ENCODE measurements at places on chromosomes 1 and 21. TPM values are rescaled to one million over a fixed set of nuclear protein-coding genes. Genes with fewer than 3 reads are reported as not detected.

RGS4 gene
- total RNA-seq = not detected

- DNase-seq = no peak
Observed at GRCh38 chr1:244952280-244952933, 88.1 kb upstream of the HNRNPU start.

C8A gene
- total RNA-seq = not detected

LCE1F gene
- total RNA-seq = not detected

GNPAT gene
- 49.0 TPM for total RNA-seq

- DNase-seq = no peak
Observed at GRCh38 chr1:113129529-113130185, 56.7 kb downstream of the LRIG2 start.

DNA sequence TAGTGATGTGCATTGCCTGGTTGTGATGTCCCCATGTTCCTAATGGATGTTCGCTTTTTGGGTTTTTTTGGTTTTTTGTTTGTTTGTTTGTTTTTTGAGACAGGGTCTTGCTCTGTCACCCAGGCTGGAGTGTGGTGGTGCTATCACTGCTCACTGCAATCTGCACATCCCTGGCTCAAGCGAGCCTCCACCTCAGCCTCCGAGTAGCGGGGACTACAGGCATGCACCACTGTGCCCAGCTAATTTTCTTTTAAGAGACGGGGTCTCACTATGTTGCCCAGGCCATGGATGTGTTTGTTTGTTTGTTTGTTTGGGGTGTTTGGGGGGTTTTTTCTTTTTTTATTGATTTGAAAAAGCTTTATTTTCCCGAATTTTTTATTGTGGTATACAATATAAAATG lies 2.1 kb downstream of the COL6A2 start:
- DNase-seq = no peak

DNA sequence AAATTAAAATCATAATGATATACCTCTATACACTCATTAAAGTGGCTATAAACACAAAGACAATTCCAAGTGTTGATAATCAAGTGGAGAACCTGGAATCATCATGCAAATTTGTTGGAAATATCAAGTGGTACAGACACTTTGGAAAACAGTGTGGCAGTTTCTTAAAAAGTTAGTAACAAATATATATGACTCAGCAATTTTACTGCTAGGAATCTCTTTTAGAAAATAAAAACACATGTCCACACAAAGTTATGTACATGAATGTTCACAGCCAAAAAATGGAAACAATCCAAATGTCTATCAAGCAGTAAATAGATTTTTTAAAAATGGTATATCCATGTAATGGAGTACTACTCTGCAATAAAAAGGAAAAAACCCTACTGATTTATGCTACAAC lies 375.6 kb downstream of the HLX start:
- DNase-seq = no peak

- no peak for DNase-seq
Observed at GRCh38 chr1:38138498-38139233, 92.1 kb upstream of the POU3F1 start.

SLFNL1 gene
- 1.4 TPM for total RNA-seq

GRCh38 chr1:7511381-7511780 lies 259.7 kb upstream of the VAMP3 start:
- no peak for DNase-seq

RGSL1 gene
- not detected for total RNA-seq

- no peak for DNase-seq
Observed at GRCh38 chr1:99198393-99198792, 65.9 kb upstream of the PLPPR4 start.

DNA sequence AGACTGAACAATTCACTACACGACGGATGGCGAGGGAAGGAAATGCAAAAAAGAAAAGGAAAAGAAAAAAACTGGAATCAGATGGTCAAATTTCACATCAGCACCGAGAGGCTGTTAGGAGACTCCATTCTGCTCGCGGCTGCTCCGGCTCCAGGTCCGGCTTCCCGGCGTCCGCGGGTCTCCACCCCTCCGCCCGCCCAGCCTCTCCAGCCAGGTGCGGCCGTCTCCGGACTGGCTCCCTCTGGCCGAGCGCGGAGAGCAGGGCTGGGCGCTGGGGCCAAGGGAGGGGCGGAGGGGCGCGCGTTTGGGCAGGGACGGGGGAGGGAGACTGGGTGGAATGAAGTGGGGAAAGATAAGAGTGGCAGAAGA lies 332 bp downstream of the KCNJ6 start:
- no peak for DNase-seq

GRCh38 chr1:178495741-178496409 lies 889 bp downstream of the CLEC20A start:
- DNase-seq = no peak

- peak; percentile 19 for DNase-seq
Observed at GRCh38 chr1:220189750-220190347, 82.4 kb downstream of the RAB3GAP2 start.

DNA sequence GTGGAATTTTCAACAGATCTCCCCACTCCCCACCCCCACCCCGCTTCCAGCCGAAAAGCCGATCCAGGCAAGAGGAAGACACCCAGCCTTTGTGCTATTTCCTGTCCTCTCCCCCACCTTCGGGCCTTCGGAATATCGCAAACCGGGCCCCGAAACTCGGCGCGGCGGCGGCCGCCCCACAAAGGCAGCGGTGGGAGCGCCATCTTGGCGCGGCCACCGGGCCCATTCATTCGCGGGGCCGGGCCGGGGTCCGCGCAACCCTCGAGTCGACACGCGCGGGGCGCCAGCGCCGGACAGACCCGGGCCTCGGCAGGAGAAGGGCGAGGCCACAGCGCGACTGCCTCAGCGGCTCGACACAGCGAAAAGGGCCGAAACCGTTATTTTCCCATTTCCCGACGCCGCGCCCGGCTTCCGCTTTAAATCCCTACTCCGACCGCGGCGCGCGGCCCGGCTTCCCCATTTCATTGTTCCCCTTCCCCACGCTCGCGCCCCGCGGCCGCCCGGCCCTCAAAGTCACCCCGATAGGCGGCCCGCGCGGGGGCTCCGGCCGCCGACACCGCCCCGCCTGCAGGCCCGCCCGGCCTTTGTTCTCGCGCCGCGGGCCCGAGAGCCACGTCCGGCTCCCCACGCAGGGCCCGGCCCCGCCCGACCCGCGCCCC lies 911 bp downstream of the GNB1 start:
- DNase-seq = peak; percentile 83

GRCh38 chr1:56850922-56851321 lies 3.7 kb upstream of the C8A start:
- no peak for DNase-seq

GRCh38 chr21:42758721-42759593 lies 105.5 kb downstream of the PDE9A start:
- DNase-seq = no peak

- DNase-seq = no peak
Observed at GRCh38 chr1:107175102-107175909, 34.5 kb downstream of the NTNG1 start.

DNA sequence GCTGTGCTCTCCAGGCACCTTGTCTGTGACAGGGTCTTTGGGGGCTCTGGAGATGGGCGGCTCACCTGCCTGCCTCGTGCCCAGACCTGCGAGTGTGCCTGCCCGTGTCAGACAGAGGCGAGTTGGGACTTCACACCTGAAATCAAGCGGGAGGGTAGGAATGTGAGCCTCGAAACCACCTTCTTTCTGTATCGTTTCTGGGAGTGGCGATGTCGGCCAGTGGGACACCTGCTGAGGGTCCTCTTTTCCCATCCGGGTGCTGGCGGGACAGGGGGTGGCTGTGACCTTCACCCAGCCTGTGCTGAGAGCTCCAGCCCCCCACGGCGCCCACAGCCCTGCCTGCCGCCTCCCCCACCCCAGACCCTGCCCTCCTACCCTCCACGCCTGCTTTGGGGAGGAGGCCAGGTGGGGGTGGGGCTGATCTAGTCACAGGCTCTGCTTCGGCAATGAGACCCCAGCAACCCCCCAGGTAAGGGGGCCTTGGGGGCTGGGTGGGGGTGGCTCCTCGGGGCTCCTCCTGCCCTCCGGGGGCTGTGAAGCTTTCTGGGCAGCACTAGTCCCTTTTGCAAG lies 15.6 kb upstream of the FAAP20 start:
- DNase-seq = no peak

KCNT2 gene
- total RNA-seq = not detected

RAB3B gene
- total RNA-seq = 0.02 TPM

DNA sequence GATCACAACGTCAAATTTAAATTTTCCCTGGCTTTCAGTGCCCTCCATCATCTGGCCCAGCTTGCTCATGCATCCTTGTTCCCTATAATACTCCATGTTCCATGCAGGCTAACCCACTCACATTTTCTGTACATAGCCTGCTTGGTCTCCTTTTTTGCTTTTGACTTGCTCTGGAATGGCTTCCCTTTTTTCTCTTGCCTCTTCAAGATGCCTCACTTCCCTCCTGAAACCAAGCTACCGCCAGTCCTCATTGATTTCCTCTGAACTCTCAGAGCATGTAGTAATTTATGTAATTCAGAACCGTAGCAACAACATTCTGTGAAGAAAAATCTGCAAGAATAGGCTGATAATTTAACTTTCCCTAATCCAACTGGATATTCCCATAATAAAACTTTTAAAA lies 10.3 kb downstream of the CAP1 start:
- peak; percentile 53 for DNase-seq

- no peak for DNase-seq
Observed at GRCh38 chr1:14697353-14697752, 98.9 kb downstream of the KAZN start.

DNA sequence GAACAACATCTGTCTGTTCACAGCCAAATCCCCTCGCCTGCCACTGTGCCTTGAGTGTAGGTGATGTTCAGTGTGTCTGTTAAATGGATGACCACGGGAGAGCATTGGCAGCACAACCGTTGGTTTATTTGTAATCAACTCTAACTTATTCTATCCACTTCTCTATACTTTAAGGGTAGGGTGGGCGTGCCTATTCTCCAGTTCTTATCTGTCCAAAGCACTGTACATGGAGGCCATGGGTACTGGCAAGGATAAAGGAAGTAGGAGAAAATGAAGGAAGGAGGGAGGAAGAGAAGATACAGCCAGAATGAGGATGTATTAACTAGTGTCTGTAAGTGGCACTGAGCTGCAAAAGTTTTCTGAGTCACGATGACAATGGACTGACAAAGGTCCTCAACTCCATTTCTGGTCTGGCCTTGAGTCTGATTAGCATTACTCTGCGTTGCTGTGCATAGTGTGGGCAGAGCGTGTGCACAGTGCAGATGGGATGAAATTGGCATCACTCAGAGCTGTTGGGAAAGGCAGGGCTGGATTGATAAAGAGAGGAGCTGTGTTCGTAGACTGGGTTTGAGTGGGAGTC lies 7.1 kb downstream of the RHOU start:
- no peak for DNase-seq

FAM72A gene
- 2.3 TPM for total RNA-seq

DNA sequence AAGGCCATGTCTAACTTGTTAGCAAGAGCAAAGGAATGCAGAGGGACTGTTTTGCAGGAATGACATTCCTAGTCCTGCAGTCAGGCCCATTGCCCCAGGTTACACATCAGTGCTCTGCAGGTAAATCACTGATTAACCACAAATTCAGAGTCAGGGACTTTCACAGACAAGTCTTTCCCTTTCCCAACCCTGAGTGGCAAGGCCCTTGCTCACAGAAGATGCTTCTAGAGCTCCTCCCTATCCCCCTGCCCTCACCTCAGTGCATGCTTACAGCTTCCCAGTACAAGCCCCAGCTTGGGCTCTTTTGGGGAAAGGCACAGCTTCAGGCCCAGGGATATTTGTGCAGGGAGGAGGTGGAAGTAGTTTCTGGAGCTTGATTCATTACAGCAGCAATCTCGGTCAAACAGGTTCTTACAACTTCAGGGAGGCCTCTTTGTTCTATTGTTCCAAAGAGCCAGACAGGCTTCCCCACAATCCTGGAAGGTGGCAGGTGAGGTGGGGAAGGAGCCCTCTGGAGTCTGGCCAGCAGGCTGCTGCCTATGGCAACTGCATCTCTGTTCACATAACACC lies 53.9 kb downstream of the CASQ2 start:
- DNase-seq = no peak

F5 gene
- 0.27 TPM for total RNA-seq

- DNase-seq = no peak
Observed at GRCh38 chr1:198499588-198499987, 40.9 kb downstream of the ATP6V1G3 start.

AJAP1 gene
- total RNA-seq = not detected

DNA sequence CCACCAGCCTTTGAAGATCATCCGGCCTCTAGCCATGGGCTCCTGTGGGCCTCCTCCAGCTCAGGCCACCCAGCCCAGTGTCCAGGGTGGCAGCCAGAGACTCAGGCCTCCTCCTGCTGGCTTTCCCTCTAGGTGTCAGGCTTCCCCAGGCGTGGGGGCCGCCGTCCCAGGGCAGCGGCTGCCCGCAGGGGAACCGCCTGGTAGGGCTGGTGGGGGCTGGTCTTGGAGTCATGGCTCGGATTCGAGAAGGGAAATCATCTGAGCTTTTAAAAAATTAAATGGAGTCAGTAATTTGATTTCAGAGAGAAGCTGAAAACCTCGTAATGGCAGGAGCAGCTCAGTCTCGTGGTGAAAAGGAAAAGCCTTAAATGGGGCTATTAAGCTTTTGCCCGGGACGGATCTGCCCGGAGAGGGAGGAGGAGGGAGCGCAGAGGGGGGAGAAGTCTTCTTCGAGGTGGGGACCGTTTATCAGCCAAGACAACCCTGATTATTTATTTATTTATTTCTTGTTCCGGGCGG lies 66.4 kb upstream of the TARDBP start:
- DNase-seq = no peak

FAM229A gene
- total RNA-seq = 33.7 TPM

AMPD1 gene
- total RNA-seq = not detected

DNA sequence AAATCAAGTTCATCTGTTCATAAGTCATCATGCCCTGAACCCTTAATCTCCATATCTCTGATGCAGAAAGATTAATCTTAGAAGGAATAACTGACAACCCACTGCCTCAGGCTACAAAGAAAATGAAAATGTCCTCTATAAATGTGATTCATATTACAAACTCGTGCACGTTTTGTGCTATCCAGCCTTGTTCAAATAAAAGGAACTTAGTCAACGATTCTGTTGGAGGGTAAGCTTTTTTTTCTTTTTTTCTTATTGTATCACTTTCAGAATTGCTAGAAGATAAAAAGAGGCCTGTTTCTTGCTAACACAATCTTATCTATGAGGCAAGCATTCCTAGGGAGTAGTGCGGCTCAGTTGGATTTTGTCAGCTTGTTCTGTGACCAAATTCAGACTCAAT lies 228.4 kb downstream of the TM2D1 start:
- no peak for DNase-seq

CYP4B1 gene
- total RNA-seq = not detected

DNA sequence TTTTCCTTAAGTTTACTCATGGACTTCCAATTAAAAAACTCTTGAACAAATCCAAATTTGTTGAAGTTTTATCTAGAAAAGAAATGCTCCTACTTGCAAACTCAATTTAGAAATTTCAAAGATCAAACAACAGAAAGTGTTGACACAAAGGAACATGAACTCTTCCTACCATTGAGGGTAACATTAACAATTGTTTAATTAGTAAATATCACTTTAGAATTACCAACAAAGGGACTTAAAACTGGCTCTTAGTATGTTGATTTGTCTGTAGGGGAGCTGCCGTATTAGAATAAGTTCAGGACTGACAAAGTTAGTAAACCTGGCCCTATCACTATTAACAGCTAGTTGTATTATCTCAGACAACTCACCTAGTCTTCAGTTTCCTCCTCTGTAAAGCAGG lies 57.9 kb downstream of the CCDC18 start:
- DNase-seq = no peak

PPCS gene
- 68.2 TPM for total RNA-seq

- DNase-seq = no peak
Observed at GRCh38 chr21:42523941-42524340, 10.3 kb downstream of the SLC37A1 start.

- DNase-seq = no peak
Observed at GRCh38 chr1:8679929-8680663, 137.3 kb downstream of the RERE start.

GRCh38 chr1:14238472-14239307 lies 359.8 kb upstream of the KAZN start:
- no peak for DNase-seq

LRRC38 gene
- not detected for total RNA-seq

Data from B cell (primary cell).